ENCODE measurements at places on chromosomes 4 and X.

DNA sequence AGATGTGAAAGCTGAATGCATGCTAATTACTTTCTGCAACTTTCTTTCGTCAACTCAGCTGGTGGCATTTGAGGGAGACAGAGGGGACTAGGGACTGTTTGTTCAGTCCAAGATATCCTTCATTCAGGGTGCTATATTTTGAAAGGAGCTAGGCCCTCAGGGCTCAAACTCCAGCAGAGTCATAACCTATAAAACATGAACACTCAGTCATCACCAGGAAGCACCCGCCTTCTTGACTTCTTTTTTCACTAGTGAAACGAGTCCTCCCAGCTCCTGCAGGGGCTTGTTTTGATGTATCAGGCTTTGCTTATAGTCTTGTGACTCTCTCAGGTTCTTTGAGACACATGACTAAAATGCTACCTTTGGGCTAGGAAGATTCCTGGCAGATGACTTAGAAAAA lies 230.6 kb downstream of the PCDH7 start:
- DNase-seq, result no peak

DNA sequence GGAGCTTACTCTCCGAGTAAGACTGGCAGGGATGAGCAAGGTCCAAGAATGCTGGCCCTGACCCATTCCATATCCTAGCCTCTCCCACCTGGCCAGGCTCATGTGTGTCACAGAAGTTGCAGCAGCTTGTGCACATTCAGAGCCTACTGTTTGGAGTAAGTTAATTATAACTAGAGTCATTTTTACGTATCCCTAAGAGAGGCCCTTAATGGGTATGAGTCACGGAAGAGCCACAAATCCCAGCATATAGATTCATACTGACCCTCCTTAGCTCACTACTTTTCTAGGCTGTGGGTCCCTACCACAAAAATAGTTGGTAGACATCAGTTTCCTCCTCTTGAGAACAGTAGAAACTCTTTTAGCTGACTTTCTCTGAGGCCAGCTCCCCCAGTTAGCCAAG lies 118.3 kb upstream of the FRG1 start:
- no peak for DNase-seq

GRCh38 chr4:79046016-79046592 lies 106.9 kb upstream of the PAQR3 start:
- DNase-seq, result no peak

DNA sequence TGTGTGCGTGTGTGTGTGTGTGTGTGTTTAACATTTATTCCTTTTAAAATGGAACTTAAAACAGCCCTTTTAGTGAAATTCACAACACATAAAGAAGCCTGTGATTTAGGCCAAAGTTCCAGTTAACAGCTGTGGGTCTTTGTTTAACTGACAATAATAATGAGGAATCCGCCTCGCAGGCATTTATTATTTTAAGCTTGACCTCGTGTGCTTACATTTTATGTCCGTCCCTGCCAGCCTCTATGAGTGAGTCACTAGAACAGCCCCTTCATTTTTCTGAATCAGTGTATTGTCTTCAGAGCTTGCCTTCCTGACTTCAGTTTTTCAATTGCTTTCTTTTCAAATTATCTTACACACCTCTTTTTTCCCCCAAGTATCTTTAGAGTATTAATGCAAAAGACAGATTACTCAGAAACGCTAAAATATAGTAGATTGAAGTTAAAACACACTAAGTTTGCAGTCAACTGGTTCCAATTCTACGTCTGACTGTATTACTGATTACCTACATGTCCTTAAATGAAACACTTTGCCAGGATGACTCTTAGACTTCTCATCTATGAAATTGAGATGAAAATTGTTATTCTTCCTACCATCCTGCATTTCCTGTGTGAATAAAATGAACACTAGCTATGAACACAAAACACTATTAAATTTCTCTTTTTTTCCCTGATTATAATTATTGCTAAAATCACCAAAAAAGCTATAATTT lies 319.6 kb upstream of the HS3ST1 start:
- DNase-seq, result no peak

- DNase-seq, result no peak
Measured at GRCh38 chr4:183455431-183456195, 11.2 kb downstream of the CDKN2AIP start.

DNA sequence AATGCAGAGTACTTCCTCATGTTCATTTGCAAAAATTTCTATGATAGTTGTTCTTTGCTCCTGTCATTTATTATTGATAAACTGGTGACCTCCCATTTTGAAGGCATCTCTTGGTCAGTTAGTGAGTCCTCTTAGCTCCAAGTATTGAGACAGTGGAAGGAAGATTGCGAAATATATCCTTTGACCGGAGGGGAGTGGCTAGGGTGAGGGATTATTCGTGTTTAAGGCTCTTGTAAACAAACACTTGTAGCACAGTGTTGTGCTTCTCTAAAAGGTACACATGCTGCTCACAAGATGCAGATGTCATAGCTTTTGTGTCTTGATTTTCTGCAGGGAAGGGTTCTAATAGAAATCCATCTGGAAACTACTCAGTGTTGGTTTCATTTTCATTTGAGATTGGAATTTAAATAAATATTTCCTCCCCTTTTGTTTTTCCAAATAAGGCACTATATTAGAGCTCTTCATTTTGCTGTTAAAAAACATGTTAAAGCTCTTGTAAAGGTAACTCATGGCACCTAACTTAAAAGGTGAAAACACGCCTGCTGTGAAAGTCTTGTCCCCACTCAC lies 21.8 kb downstream of the TXLNG start:
- no peak for DNase-seq

DNA sequence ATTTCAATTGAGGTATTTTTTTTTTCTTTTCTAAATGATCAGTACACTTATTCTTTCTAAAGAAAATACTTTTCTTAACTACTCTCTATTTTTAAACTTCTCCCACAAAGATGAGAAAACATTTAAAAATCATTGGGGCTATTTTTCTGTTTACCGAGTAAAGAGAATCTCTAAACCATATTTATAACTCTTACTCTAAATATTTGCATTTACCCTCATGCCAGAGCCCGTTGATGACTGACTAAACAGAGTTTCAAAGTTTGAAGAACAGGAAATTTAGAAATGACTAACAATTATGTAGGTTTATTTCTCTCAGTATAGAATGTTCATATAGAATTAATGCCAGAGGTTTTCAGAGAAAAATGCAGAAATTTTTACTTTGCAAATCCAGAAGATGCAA lies 2.7 kb upstream of the ALB start:
- DNase-seq, result no peak

GRCh38 chrX:150240643-150240970 lies 122.5 kb upstream of the MAMLD1 start:
- DNase-seq, result no peak

GRCh38 chr4:47109379-47109778 lies 78.0 kb downstream of the GABRB1 start:
- DNase-seq, result no peak

DNA sequence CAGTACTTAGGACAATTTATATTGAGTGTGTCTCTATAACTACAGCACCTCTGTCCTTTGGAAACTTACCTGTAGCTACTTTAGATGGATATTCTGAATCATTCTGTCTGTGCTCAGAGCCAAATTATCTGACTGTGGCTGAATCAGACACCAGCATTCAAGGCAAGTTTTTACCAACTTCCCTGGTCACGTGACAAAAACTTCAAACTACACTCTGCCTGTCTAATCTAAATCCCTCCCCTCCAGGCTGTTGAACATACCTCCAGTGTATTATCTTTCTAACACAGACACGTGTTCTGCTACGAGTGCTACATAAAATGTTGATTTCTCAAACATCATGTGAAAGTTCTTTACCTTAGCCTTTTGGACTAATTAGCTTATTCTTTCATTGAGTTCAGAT lies 641.2 kb upstream of the CPEB2 start:
- no peak for DNase-seq

- no peak for DNase-seq
Measured at GRCh38 chr4:106316773-106317409, 541 bp downstream of the AIMP1 start.

- DNase-seq, result peak; percentile 19
Measured at GRCh38 chr4:38306482-38307071, 346.4 kb downstream of the PTTG2 start.

DNA sequence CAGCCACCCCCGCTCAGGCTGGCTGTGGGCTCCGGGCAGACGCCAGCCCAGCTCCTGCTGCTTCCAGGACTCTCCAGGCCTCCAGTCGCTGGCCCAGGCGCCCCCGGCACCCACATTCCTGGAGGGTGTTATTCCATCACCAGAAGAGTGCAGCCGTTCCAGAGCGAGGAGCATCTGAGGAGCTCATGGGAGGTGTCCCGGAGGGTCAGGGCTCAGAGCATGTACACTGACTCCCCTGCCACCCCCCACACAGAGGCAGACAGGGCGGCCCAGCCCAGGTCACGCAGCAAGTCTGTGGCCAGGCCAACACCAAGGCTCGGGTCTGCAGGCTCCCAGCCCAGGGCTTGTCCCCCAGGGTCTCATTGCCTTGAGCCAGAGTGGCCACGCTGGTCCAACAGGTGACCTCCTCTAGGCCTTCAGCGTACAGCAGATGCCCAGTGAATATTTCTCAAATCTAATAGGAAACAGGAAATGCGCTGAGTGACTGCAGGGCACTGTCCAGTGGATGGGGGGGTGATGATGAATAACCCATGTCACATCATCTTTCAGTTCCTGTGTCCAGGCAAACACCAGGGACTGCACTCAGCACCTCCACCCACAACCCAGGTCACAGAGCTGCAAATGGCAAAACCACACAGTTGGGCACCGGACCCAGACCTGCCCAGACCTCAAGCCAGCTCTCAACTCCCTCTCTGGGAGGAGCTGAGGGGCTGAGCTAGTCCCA lies 37.2 kb downstream of the ABLIM2 start:
- DNase-seq, result no peak

GRCh38 chr4:76969941-76970529 lies 20.5 kb downstream of the SEPTIN11 start:
- DNase-seq, result no peak

GRCh38 chrX:11663875-11664210 lies 1.9 kb downstream of the ARHGAP6 start:
- no peak for DNase-seq

GRCh38 chr4:121472937-121473721 lies 92.3 kb upstream of the QRFPR start:
- no peak for DNase-seq

- DNase-seq, result no peak
Measured at GRCh38 chr4:145740806-145741205, 60.9 kb downstream of the C4orf51 start.

- DNase-seq, result no peak
Measured at GRCh38 chrX:55663584-55663983, 40.4 kb downstream of the FOXR2 start.

DNA sequence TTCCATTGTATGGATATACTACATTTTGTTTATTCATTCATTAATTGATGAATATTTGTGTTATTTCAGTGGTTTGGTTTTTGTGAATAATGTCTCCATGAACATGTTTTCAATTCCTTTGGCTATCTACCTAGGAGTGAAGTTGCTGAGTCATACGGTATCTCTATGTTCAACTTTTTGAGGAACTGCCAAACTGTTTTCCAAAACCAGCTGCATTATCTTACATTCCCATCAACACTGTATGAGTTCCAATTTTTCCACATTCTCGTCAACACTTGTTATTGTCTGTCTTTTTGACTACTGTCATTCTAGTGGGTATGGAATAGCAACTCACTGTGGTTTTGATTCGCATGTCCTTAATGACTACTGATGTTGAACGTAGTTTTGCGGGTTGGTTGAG lies 388.6 kb upstream of the MAGEB2 start:
- no peak for DNase-seq

DNA sequence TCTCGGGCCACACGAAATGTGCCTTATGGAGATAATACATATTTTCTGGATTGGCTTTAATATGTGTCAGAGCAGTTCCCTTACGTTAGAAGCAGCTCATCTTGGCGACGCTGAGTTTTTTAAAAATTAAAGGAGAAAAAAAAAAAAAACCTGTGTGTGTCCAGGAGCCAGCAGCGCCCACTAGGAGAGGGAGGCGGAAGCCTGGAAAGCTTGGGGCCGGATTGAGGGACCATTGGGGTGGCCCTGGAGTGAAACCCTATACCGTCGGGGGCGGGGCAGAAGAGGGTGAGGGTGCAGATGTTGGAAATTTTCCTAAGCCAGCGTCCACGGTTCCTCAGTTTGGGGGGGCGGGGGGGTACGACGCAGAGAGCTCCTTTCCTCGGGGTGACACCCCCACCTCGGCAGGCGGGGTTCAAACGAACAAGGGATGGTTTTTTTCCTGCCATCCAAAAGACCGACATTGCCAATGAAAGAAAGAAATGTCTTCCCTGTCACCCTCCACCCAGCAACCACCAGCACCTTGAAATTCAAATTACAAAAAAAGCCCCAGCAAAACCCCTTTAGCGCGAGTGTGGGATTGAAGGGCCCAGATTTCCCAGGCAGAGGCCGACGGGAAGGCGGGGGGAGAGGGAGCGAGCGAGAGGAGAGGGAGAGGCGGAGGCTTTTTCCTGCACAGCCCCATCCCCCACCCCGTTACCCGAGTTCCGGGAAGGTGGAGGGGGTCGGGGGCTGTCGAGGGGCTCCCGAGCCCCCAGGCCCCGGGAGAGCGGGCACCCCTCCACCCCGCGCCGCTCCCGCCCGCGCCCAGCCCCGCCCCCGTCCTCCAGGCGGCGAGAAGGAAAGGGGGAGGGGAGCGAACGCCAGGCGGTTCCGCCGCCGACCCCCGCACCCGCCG lies 859 bp downstream of the SMARCA1 start:
- DNase-seq, result no peak

DNA sequence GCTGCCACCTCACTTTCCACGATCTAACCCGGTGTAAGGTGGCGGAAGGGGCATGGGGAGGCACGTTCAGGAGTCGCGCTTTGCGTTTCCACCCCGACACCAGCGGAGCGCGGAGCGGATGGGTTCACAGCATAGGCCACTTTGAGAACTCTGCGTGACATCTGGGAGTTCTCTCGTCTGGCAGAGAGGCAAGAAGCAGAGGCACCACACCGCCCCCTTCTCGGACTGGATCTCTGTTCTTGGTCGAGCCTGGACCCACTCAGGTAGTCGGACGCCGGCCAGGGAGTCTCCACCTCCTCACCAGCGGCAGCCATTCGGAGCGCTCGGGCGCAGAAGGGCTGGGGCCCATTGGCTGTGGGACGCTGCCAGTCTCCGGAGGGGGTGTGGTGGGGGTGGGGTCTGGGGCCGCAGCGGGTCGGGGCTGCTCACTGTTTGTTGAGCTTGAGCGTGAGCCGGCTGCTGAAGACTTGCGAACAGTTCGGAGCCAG lies at the start of gene DACH2:
Gene DACH2 (plus strand): TSS at position 428 of the 488 bp plus-strand sequence.
- DNase-seq, result peak; percentile 28

DNA sequence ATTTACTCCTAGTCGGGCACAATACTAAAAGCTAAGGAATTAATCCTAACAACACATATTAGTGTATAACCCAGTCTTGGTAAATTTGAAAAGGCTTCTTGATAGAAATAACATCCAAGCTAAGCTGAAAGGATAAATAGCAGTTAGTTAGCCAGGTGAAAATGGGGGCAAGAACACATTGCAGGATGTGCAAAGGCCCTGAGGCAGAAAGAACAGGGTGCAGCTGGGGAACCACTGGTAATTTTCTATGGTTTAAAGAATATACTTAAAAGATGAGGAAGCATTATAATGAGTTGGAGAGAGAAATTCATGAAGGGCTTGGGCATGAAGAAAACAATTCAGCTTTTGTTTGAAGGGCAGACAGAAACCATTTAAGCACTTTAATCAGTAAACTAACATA lies 689.0 kb downstream of the ADGRL3 start:
- DNase-seq, result no peak

GRCh38 chr4:177393236-177393635 lies 49.0 kb downstream of the AGA start:
- DNase-seq, result no peak
